ENCODE measurements at places on chromosomes 16 and 17.
A peak's percentile ranks its signal among the peaks of the same experiment; 100 is the strongest.

DNA sequence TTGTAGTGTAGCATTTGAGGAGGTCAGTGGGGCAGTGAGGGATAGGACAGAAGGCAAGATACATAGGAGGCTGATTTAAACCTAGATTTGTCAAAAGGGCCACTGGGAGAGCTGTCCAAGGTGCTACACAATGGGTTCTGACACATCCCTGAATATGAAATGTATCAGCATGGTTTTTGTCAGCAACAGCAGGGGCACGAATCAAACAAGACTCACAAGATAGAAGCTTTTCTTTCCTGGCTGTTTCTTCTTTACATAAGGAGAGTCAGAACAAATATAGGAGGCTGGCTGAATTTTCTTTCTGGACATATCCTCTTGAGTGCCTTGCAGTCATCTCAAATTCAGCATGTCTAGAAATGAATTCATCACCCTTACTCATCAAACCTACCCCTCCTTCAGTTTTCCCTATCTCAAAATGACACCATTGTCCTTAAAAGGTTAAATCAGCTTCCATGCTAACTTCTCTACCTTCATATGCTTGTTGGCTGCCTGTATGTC is 130.5 kb downstream of the NPIPB5 start:
- DNase-seq, result no peak

DNA sequence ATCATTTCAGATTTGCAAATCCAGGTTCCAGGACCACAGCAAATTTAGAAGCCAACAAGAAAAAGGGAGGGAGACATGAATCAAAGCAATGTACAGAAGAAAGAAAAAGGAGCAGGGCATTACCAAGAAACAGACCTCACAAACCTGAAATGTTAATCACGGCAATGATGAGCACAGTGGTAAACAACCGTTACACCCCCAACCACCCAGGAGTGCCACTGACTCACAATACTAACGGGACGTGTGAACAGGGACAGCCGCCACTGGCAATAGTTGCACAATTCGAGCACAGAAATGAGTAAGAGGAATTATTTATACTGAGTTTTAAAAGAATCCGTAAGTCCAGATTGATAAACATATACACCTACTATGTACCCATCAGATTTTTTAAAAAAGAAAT is 13.8 kb downstream of the USP22 start:
- no peak for DNase-seq

GRCh38 chr16:986925-987582 is 5.5 kb downstream of the SOX8 start:
- no peak for DNase-seq

- DNase-seq, result no peak
Measured at GRCh38 chr16:28845293-28845692, 855 bp downstream of the TUFM start.

GRCh38 chr16:5296176-5296575 is 198.6 kb upstream of the EEF2KMT start:
- DNase-seq, result no peak

DNA sequence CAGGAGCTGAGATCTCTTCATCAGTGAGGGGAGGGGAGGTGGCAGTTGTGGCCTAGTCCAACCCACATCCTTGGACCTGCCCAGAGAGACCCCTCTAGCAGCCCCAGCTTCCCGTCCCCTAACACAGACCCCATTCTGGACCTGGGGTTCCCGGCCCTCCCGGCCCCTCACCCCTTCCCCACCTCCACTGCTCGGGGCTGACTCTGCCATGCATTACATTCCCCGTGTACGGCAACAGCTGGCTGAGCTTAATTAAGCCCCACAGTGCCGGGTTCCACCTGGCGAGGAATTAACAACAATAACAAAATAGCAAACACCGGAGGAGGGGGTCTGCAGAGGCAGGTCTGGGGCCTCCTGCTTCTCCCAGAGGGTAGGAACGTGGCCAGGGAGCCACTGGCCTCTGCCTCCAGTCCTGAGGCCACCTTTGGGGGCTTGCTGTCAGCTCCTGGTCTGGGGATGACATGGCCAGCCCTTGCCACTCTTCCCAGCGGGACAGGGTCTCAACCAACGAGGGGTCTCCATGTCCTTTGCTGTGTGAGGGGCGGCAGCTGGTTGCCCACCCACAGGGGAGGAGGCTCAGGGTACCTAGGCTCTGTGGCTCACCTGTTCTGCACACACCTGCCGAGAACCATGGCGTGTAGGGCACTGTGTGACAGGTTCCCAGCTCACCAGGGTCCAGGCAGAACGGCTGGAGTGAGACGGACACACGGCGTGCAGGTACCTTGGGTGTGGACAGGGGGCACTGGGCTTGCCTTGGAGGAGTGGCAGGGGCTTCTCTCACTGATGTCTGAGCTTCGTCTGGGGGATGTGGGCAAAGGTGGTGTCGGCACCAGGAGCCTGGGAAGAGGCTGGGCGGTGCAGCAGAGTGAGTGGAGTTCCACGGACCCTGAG is 46.9 kb upstream of the CBFA2T3 start:
- no peak for DNase-seq

DNA sequence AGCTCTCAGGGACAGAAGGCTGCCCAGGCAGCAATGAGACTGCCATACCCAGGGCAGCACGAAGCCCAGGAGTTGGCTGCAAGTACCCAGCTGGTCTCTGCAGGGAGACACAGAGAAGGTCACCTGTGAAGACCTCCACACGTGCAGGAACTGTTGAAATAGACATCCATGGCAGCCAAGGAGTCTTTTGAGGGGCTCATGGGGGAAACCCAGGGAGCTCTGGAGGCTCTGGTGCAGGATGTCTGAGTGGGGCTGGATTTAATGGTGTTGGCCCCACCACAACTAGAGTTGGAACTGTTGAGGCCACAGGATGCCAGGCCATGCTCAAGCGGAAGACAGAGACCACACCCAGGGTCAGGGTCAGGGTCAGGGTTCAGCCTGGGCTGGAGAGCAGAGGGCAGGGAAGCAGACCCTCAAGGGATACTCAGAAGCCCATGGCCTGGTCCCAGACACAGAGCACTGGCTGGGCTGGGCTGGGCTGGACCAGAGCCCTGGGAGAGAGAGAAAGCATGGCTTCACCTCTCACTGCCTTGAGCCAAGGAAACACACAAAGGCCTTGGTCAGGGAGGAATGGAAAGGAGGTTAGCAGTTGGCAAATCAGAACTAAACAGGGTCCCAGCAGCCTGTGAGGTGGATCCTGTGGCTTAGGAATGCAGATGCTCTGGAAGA is 21.4 kb downstream of the PITPNM3 start:
- DNase-seq, result no peak

DNA sequence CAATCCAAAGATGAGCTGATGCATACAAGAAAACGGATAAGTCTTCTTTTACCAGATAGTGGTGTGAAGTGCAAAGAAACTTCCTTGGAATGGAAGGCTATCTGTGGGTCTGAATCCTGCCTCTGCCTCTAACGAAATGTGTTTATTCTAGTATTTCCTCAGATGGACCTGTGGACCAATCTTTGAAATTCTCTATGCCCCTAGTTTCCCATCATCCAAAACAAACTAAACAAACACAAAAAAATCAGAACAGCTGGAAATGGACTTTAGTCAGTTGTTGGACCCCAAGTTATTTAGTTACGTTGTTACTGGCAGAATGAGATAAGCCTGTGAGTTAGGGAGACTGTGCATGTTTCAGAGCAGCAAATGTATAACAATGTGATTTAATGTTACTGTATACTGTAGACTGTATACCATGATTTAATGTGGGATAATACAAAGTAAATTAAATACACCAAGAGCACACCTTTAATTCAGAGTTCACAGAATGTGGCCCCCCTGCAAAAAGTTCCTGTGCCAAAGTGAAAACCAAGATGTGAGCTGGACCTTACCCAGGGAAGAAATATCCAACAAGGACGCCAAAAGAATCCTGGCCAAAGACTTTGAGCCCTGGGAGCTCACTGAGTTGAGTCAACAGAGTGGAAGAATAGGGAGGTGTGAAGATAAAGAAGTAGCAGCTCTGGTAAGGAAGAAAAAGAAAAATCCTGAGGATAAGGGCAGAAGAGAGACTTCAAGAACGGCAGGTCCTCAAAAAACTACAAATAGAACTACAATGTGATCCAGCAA is 255.2 kb downstream of the CNTNAP4 start:
- DNase-seq, result no peak

DNA sequence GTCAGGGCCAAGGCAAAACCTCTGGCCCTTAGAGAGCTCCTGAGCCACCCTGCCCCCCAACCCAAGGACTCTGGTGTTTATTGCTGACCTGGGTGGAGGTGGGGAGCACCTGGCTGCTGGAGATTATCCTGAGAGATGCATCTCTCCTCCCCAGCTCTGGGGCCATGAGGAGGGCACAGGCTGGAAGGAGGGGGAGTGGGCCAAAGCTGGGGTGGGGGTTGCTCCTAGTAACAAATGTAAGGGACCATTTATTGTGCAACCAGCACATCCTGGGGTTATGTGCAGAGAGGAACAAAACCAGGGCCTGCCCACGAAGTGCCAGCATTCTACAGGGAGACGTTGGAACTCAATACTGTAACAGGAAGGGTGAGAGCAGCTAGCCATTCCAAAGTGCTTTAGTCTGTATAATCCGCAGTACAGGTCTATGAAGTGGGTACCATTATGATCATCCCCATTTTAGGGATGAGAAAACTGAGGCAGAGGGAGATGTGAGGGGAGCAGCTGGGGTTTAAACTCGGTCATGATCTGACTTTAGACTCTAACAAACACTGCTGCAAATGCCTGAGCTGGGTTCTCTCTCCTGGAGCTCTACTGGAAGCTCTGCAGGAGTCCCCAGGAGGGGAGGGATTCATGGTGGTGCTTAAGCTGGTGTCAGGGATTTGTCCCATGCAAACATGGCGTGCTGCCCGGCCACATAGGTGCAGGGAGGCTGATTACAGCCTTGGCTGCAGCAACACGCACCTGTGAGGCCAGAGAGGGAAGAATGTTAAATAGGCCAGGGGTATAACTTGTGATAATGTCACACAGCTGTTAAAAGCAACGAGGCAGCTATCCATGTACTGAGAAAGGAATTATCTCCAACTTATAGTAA is 1.4 kb upstream of the RHBDF2 start:
- DNase-seq, result no peak

DNA sequence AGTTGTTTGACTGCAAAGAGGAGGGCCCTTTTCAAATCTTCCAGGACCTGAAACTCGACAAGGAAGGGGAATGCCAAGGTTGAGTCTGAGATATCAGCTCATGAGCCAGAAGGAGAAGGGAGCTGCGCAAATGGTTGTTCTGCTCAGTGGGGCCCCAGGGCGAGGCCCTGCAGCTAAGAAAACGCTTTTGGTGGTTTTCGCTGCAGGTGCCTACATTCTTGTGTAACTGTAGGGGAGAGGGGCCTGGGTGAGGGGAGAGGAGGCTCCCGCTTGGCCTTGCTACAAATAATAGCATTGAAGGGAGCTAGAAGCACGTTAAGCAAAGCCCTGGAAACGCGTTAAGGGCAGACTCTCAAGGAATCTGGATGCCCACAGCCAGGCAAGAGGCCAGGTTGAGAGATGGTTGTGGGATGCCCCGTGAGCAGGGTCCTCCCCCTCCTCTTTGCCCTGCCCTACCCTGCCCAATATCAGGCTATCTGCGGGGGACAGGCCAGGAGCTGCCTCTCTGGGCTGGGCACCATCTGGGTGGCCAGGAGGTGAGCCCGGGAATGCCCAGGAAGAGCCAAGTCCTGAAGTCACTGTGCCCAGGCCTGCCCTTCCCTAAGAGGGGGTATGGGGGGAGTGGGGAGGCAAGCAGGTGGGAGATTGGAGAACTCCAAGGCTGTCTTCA is 21.9 kb downstream of the GPR142 start:
- no peak for DNase-seq

GRCh38 chr17:79427621-79428539 is 183.0 kb downstream of the RBFOX3 start:
- no peak for DNase-seq

- DNase-seq, result no peak
Measured at GRCh38 chr16:84559311-84559932, 55.0 kb upstream of the MEAK7 start.

GRCh38 chr16:67833030-67833414 is 9.1 kb upstream of the THAP11 start:
- DNase-seq, result no peak

GRCh38 chr17:74485022-74485743 is 18.7 kb downstream of the CD300A start:
- DNase-seq, result no peak

DNA sequence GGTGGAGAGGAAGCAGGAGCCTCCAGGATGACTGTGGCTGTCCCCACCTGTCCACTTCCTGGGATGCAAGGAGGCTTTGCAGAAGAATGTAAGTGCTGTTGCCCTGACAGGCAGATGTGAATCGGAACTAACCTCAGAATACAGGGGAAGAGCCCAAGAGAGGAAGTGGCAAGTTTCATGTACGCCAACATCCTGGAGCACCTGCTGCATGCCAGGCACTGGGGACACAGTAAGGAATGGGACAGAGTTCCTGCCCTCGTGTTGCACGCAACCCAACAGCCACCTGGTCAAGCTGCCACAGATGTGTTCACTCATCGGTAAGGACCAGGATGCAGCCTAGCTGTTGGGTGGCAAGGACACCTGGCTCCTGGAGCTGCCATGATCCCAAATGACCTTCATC is 98.6 kb upstream of the RPL38 start:
- DNase-seq, result no peak

DNA sequence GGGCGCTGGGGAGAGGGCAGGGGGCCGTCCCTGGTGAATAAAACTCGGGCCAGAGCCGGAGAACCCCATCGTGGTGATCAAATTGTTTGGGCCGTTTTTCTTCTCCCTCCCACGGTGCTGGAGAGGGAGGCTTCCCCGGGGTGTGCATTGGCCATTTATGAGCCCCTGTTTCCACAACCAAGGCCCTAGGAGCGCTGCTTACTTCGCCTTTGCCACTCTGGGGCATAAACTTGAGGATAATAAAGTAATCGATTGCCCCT is 544 bp downstream of the CCP110 start:
- no peak for DNase-seq

DNA sequence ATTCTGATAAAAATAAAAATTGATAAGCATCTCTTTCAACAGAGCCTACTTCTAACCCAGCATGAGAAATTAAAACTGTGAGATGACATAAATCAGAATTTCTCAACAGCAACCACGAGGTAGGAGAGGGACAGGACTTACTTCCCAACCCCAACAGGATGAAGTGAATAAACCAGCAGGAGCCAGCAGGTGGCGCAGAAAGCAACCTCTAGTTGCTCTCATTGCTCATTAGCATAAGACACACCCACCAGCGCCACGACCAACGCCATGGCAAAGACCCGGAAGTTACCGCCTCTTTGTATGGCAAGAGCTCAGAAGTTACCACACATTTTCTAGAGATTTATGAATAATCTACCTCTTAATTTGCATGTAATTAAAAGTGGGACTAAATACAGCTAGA is 189.4 kb upstream of the CDH8 start:
- peak; percentile 56 for DNase-seq

- no peak for DNase-seq
Measured at GRCh38 chr16:50642349-50642748, 38.8 kb downstream of the SNX20 start.

GRCh38 chr17:65020284-65020683 is 36.3 kb downstream of the GNA13 start:
- no peak for DNase-seq

GRCh38 chr16:19746561-19746960 is 28.5 kb downstream of the IQCK start:
- no peak for DNase-seq

- DNase-seq, result no peak
Measured at GRCh38 chr16:9184354-9184690, 92.9 kb downstream of the HAPSTR1 start.

GRCh38 chr17:34610039-34610438 is 30.7 kb downstream of the TMEM132E start:
- DNase-seq, result no peak

Data from GDM1 (cell line).